CD4-positive, alpha-beta T cell treated with Interleukin-17A for 1 hour (primary cell): ENCODE measurements at places on chromosomes 2 and 18.

DNA sequence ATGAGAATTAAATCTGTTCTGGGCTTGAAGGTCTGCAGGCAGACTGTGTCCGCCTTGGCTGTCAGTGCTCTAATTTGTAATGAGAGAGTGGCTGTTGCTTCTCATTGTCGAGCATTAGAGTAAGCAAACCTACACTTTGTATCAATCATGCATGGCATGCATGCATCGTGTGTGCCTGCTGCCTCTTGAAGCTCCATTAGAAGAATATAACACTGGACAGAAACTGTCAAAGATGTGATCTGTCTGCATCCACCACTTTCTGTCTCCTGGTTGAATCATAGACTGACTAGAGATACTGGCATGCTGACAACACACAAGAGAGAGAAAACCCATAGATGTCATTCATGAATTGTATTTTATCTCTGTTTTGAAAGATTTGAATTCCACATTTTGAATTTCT is 275.0 kb upstream of the NXPH2 start:
- DNase-seq: no peak

DNA sequence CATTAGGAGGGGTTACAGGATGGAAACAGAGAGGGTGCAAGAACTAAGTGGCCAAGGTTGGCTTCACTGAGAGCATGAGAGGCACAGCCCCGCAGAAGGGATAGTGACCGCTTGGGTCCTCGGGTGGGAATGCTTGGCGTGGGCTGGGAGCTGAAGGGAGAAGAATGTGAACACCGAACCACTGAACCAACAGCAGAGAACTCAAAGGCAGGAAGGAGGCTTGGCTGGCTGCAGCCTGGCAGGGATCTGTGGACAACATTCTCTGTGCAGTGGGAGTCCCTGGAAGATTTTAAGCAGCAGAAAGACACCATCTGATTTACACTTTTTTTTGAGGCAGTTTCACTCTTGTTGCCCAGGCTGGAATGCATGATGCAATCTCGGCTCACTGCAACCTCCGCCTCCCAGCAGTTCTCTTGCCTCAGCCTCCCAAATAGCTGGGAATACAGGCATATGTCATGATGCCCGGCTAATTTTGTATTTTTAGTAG is 33.9 kb downstream of the SOWAHC start:
- no peak for DNase-seq

DNA sequence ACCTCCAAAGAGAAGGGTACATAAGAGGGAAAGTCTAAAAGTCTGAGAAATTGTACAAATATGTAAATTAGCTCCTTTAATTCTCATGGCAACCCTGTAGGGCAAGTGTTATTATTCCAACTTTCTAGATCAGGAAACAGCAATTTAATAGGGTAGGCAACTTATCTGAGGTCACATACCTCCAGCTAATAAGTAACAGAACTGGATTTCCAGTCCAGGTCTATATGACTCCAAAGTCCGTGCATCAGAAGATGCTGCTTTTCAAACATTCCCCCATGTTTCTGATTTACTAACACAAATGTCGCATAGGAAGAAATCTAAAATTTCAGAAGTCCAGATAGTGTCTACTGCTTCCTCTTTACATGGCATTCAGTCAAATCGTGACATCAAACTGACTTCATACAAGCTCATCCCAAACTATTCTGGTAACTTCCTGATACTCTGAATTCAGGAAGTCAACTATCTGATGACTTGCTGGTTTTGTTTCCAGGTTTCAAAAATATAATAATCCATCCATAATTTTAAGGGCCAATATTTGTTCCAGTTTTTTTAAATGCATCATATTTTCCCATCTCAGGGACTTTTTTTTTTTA is 419.3 kb upstream of the ACVR2A start:
- no peak for DNase-seq

GRCh38 chr18:54983041-54983686 is 23.9 kb upstream of the CCDC68 start:
- peak; percentile 48 for DNase-seq

DNA sequence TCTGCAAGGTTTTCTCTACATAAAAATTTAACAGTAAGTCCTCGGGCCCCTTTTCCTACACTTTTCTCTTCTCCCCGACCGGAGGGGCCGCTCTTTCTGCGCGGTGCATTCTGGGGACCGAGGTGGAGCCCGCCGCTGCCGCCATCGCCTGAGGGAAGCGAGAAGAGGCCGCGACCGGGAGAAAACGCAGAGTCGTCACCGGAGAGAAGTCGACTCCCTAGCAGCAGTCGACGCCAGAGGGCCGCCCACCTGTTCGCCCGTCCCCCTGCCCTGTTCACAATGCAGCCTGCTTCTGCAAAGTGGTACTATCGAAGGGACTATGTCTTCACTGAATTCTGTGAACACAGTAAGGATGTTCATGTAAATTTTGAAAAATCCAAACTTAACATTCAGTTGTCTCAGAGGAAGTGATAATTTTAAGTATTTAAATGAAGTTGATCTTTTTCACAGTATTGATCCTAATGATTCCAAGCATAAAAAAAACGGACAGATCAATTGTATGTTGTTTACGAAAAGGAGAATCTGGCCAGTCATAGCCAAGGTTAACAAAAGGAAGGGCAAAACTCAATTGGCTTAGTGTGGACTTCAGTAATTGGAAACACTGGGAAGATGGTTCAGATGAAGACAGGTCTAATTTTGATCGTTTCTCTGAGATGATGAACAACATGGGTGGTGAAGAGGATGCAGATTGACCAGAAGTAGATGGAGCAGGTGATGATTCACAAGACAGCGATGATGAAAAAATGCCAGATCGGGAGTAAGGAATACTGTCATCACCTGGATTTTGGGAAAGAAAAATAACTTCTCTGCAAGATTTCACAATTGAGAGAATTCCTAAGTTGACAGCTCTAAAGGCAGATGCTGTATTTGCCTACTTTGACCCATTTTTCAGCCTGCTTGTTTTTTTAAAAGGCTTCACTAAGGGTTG is 55.8 kb downstream of the ASXL2 start:
- DNase-seq: peak; percentile 70

- DNase-seq: no peak
Observed at GRCh38 chr2:96964221-96964905, 22.0 kb downstream of the FAM178B start.

DNA sequence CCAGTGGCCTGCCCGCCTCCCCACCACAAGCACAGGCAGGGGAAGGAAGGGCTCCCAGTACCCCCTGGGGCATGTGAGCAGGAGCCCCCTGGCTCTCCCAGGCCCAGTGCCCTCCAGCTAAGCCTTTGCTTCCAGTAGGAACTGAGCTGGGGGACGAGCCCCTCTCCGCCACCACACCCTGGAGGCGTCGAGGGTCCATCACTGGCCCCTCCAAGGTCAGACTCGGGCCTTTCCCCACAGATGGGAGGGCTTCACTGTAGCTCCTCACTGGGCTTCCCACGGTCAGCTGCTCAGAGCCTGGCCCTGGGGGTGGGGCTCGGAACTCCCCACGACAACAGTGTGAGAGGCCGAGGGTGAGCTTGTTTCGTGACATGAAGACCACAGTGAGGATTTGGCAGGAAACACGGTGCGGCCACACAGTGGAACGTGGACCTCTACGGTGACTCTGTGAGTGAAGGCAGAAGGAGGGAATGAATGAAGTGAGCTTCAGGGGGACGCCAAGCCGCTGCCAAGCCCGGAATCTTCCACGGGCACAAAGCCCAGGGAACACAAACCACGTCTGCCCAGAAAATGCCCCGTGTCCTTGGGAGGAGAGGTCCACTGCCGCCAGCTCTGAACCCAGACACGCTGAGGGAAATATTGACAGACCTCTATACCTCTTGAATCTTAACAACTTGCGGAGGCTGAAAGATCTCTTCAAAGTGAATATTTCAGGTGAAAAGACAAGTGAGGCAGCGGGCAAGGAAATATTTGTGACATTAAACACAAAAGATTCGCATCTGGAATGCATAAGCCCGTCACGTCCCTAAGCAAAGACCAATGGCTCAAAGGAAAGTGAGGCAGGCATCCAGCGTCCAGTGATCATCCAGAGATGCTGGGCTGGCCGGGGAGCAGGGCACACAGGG is 144.8 kb upstream of the GPC1 start:
- no peak for DNase-seq

- no peak for DNase-seq
Observed at GRCh38 chr2:196725218-196725617, 74.3 kb downstream of the GTF3C3 start.

DNA sequence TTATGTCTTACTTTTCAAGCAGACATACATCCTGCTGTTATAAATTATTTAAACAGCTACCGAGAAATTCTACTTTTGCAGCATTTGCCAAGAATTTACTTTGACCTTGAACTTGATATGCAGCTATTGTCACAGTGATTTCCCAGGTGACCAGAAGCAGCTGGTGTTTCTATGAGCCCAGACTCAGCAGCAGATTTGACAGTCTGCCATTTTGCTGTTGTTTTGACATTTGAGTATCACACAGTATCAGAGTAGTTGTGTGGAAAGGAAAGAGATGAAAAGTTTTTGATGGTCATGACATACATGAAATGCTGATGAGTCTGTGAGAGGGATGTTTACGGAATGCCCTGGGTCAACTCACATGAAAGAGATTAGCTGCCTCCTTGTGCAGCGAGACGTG is 6.6 kb upstream of the CCDC195 start:
- DNase-seq: no peak

GRCh38 chr2:222731201-222731621 is 59.8 kb downstream of the MOGAT1 start:
- no peak for DNase-seq

DNA sequence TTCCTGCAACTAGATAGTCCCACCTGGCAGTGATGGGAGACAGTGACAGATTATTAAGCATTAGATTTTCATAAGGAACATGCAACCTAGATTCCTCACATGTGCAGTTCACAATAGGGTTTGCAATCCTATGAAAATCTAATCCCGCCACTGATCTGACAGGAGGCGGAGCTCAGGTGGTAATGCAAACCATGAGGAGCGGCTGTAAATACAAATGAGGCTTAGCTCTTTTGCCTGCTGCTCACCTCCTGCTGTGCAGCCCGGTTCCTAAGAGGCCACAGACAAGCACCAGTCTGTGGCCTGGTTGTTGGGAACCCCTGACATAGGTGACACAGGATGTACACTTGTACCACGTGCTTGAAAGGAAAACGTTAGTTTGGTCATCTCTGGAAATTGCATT is 41.6 kb downstream of the CDH19 start:
- DNase-seq: no peak

DNA sequence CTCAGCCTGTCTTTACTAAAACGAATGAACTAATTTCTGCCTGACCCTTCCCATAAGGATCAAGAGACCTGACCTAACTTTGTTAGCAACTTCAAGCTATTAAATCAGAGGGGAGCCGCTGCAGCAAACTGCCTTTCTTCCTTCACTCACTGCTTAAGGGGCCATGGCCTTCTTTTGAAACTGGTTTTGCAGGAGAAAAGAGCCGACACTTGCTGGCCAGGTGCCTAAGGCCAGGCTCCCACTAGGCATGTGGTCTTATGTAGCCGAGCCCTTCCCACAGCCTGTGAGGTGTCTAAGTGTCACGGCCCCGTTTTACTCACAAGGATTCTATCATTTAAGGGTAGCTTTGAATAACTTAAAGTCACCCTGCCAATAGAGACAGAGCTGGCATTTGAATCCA is 130.8 kb downstream of the ZNF236 start:
- no peak for DNase-seq

DNA sequence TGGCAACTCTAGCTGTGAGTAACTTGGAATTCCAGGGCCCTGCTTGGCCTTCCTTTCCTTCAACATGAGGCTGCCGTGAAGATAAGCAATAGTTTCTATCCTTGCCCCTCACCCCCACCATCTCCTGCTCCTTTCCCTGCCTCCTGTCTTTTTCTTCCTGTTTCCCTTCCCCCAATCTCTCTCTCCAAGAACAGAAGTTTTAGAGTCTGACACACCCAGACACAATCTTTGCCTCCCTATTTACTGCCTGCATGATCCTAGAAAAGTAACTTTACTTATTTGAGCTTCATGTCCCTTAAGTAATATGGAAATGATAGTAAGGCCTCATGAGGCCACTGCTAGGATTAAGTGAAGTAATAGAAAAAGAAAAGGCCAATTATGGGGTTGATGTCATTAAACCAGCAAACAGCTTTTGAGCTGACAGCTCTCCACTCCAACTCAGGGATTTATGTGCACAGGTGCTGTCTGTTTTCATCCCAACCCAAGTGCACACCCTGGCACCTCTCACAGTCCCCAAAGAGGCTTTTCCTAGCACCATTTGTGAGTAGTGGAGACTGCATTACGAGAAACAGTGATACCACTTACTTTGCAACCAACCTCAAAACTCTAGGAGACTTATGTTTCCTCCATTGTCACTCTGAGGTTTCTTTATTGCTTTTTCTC is 123.7 kb upstream of the SIX3 start:
- no peak for DNase-seq

GRCh38 chr2:55995211-55995610 is 71.6 kb upstream of the EFEMP1 start:
- no peak for DNase-seq

DNA sequence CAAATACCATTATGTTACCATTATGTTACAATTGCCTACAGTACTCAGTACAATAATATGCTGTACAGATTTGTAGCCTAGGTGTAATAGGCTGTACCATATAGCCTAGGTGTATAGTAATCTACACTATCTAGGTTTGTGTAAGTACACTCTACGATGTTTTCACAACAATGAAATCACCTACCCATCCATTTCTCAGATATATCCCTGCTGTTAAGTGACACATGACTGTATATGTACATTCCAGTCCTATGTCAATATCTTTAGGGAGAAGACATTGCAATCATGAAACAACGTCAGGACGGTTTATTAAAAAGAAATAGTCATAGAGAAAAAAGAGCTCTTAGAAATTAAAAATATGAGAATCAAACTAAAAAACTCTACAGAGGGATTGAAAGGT is 119.0 kb upstream of the CDC42EP3 start:
- DNase-seq: no peak

DNA sequence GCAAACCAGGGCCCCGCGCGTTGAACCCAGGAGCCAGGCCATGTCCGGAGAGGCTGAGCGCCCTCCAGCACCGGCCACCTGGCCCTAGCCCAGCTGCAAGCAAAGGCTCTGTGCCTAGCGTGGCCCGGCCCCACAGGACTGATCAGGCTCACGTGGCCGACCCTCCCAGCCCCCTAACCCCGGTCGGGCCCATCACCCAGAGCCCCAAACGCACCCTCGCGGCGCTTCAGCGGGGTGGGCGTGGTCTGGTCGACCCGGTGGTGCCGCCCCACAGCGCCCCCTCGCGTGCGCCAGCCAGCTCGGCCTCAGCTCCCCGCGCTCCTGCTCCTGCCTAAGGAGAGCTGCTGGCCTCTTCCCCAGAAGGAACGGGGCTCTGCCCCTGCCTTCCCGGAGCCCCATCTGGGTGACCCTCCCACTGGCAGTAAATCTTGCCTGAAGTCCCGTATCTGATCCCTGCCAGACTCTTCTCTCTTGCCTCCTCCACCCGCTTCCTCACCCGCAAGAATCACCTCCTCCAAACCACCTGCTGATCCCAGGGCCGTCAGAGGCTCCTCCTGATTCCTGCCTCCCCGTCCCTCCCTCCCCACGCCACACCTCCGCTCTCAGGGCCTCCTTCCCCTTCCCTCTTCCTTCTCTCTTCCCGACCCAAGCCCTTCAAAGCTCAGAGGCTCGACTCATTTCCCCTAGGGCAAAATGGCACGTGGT is 12.3 kb upstream of the TEX51 start:
- peak; percentile 10 for DNase-seq
